Sigmoid colon (tissue), 7 donors: ENCODE measurements at places on chromosomes 4 and X. TPM values are rescaled to one million over a fixed set of nuclear protein-coding genes. Genes with fewer than 3 reads are reported as not detected.

- DNase-seq = no peak
Observed at GRCh38 chrX:113929004-113929403, 654.9 kb upstream of the HTR2C start.

GRCh38 chr4:4775493-4776004 lies 83.9 kb upstream of the MSX1 start:
- no peak for DNase-seq

DNA sequence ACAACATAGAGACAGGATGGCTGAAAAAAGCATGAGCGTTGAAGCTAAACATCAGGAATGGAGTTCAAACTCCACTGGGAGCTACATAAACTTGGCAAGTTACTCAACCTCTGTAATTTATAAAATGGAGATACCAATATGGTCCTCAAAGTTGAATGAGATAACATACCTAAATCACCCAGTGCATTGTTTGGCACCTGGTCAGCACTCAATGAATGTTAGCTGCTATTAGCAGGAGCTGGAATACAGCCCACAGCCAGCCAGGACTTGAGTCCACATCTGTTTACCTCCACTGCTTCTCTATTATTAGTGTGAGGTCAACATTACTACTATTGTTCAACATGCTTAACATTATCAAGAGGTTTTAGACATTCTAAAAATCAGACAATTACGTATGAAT lies 97.9 kb downstream of the NR3C2 start:
- DNase-seq = no peak

DNA sequence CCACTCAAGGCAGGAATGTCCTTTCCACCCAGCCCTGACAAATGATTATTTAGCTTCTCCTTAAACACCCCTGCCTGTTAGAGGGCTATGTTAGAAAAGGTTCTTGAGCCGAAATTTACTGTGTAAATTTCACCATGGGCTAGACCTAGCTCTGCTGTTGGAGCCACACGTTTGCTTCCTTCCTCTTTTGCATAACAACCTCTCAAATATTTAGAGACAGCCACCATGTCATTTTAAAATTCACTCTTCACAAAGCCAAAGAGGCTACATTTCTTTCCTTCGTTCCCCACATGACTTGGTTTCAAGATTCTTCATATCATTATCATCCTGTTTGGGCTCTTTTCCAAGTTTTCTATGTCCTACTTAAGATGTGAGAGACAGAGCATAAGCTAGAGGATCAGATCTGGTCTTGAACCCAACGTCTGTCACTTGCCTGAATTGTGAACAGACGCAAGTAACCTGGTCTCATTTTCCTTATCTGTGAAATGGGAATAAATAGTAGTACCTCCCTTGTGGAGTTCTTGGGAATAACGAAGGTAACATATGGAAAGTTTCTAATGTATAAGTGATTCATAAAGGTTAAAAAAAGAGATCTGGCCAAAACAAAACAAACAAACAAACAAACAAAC lies 6.7 kb downstream of the DOCK11 start:
- DNase-seq = no peak

TEX11 gene
- total RNA-seq = not detected
